ENCODE measurements at places on chromosomes 7 and 10.

DNA sequence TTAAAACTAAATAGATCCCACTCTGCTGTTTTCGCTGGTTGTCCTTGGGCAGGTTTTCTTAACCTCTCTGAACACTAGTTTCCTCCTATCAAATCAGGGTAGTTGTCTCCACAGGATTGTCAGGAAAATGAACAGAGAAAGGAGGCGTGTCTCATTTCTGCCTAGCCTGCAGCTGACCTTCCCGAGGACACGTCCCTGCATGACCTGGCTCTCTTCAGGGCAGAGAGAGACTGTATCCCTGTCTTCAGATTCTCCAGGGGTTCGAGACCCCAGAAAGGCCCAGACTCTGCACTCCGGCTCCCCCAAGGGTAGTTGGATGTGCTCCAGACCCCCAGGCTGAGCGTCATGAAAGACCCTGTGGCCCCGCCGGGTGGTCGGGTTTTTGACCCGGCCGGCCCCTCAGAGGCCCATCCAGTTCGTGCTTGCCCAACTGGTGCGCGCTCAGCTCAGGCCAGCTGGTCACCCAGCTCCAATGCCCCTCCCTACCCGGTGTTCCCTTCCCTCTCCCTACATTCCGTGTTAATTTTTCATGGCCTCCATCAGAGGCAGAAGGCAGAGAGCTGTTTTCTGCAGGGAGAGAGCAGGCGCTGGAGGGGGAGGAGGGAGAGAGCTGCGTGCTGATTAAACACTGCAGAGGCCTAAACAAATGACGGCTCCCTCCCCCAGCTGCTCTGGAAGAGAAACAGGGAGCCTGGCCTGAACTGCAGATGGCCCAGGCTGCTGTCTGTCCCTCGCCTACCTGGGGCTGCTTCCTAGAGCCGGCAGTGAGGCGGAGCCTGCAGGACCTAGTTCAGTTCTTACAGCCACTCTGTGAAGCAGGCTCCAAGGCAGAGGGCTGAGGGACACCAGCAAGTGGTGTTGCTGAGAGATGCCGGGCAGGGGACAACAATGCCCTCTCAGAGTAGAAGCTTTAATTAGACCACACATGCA lies 86.2 kb upstream of the PPIF start:
- peak; percentile 48 for DNase-seq

DNA sequence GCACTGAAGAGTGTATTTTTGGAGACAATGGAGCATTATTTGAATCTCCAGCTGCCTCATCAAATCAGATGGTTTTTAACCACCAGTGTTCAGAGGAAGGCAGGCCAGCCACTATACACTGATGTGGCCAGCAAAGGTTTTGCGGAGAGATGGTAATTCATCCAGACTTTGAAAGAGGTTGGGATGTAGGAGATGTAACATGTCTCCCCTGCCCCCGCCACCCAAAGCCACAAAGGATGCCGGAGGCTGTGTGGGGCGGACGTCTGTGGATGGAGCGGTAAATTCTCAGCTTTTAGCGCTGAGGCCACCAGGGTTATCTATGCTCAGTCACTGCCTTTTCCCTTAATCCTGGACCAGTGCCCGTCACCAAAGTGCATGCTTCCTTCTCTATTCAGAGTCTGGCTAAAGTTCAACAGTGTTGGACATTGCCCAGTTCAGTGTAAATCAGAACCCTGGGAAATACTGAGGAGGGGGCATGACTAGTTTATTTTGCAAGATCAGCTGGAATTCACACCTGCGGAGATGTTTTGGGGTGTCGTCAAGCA lies 3.7 kb upstream of the TRIP6 start:
- DNase-seq, result no peak

GRCh38 chr10:13049774-13050420 lies 48.4 kb upstream of the CCDC3 start:
- no peak for DNase-seq

GRCh38 chr10:12777840-12778585 lies 223.5 kb downstream of the CCDC3 start:
- no peak for DNase-seq

- peak; percentile 20 for DNase-seq
Measured at GRCh38 chr7:128904381-128905197, 5.9 kb downstream of the KCP start.

- no peak for DNase-seq
Measured at GRCh38 chr7:124027236-124027635, 5.6 kb downstream of the TMEM229A start.

DNA sequence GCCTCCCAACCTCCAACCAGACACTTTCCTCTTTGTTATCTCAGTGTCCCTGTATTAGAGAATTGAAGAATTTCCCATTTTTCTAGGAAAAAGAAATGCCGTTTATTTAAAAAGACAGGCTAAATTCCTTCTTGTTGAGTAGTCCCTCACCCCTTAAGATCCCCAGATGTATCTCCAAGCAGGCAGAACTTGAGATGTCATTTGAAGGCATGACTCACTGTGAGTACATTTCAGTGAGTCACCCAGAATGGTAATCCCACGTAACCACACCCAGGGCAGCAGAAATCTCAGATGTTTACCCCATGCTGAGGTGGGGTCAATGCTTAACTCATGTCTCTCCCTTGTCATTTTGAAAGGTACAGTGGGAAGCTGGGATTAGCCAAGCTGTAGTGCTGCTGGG lies 4.4 kb downstream of the ZNF655 start:
- no peak for DNase-seq

DNA sequence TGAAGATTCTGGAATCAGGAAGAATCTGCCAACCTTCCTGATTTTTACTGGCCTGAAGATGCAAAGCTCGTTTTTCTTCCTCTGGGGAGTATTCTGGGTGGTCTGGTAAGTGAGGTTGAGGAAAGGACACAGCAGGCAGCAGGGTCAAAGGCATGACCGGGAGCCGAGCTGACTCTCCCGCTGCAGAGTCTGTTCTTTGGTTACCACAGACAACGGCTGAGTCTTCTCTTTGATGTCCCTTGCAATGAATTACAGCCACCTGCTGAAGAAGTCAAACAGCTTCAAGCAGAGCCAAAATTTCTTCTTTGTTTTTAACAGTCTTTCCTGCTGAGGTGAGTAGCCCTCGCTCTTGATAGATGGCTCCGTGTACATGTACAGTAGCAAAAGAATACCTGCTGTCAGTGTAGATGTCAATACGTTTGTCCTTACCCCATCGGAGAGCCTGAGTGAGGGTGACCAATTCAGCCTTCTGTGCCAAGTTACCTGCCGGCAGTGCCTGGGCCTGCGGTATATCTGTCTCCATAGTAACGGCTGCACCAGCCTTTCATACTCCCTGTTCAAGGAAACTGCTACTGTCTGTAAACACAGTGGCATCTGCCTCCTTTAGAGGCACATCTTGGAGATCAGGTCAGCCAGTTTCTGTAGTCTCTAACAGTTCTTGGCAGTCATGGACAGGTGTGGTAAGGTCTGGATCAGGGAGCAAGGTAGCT lies 76.4 kb downstream of the PRR15 start:
- no peak for DNase-seq

- peak; percentile 13 for DNase-seq
Measured at GRCh38 chr7:54015251-54015650, 526.9 kb upstream of the VSTM2A start.

DNA sequence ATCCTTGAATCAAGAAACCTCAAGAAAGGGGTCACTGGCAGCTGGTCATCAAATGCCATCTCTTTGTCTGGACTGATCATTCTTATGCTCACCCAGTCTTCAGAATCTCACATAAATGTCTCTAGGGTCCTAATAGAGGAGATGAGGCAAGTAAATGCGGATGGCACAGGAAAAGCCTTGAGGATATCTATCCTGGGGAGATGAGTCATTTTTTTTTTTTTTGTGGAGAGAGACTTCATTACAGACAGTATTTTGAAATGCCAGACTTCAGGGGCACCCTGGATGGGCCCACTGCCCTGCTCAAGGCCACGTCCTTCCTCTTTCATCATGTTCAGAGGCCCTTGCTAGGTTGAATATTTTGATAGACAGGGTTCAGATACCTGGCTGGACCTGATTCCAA lies 19.5 kb upstream of the PLPP4 start:
- no peak for DNase-seq

GRCh38 chr10:133159950-133160825 lies at the start of gene KNDC1:
KNDC1 (plus strand) TSS chr10:133160219; CDS start chr10:133160468, 249 bp downstream.
- DNase-seq, result no peak
